Activated CD8-positive, alpha-beta T cell treated with anti-CD3 and anti-CD28 coated beads, Interleukin-2, amount 10 ng/mL, durations not matched to agents 7 days and 5 days (primary cell): ENCODE measurements at places on chromosomes 3 and 15. TPM values are rescaled to one million over a fixed set of nuclear protein-coding genes. Genes with fewer than 3 reads are reported as not detected.

The XIRP1 gene
- total RNA-seq: not detected

The IQCH gene
- total RNA-seq: 2.2 TPM

The FBXL22 gene
- 0.66 TPM for total RNA-seq

The DISP2 gene
- total RNA-seq: 0.82 TPM

The ISLR2 gene
- total RNA-seq: not detected

The PIGZ gene
- total RNA-seq: 0.81 TPM

The ADAMTSL3 gene
- total RNA-seq: not detected

The ZNF80 gene
- 0.71 TPM for total RNA-seq

The CLDN1 gene
- total RNA-seq: not detected

The ESYT3 gene
- total RNA-seq: 0.16 TPM

The ATP13A5 gene
- not detected for total RNA-seq

The MAN2A2 gene
- 82.7 TPM for total RNA-seq

The PLAAT1 gene
- not detected for total RNA-seq

The ATP6V1A gene
- total RNA-seq: 37.1 TPM

The OXNAD1 gene
- 69.1 TPM for total RNA-seq

The GOLGA6B gene
- not detected for total RNA-seq

The PDCD10 gene
- total RNA-seq: 69.6 TPM

The SCN11A gene
- total RNA-seq: not detected

The SOX2 gene
- not detected for total RNA-seq

The UROC1 gene
- 0.13 TPM for total RNA-seq

The CASR gene
- total RNA-seq: not detected

The GABRR3 gene
- not detected for total RNA-seq

The SCG3 gene
- total RNA-seq: not detected

The CX3CR1 gene
- 0.42 TPM for total RNA-seq

The SLC51B gene
- total RNA-seq: not detected

The CCR2 gene
- total RNA-seq: 70.8 TPM

The CEMIP gene
- not detected for total RNA-seq

The CCNB2 gene
- total RNA-seq: 107 TPM

The AP3B2 gene
- total RNA-seq: not detected

The CLSTN2 gene
- total RNA-seq: not detected

The OR5H6 gene
- total RNA-seq: not detected

The HESX1 gene
- total RNA-seq: 0.37 TPM

The ADGRG7 gene
- total RNA-seq: 27.0 TPM

The IFRD2 gene
- 85.1 TPM for total RNA-seq

The SLC6A1 gene
- total RNA-seq: not detected

The CSPG4 gene
- not detected for total RNA-seq

The B3GALNT1 gene
- total RNA-seq: 14.7 TPM

The CLDN11 gene
- total RNA-seq: not detected
